ENCODE measurements at places on chromosomes 1 and 21.

DNA sequence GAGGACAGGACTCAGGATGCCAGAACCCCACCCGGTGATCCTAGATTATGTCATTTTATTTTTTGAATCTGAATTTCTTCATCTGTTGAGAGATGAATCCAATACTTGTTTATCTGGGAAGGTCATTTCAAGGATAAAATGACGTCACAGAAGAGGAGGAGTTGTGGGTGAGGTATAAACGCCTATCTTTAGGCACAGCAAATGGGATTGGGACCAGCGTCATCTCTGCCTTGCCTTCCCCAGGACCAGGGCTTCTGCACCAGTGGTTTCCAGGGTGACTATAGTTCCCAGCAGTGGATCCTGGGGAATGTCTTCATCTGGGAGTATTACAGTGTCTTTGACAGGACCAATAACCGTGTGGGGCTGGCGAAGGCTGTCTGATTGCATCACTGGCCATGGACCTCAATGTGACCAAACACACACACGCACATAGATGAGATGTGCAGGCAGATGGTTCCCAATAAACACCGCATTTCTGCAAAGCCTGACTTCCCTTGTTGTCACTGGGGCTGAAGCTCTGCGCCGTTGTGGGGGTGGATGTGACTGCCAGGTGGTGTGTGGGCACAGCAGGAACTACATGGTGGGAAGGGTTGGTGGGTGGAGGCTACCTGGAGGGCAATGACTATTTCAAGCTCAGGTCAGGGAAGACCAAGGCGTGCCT lies 28.1 kb downstream of the KCNA10 start:
- DNase-seq: no peak

- no peak for DNase-seq
Observed at GRCh38 chr21:19844334-19844733, 1153.9 kb upstream of the NCAM2 start.

GRCh38 chr1:11571906-11572616 lies 82.2 kb downstream of the FBXO2 start:
- DNase-seq: no peak

DNA sequence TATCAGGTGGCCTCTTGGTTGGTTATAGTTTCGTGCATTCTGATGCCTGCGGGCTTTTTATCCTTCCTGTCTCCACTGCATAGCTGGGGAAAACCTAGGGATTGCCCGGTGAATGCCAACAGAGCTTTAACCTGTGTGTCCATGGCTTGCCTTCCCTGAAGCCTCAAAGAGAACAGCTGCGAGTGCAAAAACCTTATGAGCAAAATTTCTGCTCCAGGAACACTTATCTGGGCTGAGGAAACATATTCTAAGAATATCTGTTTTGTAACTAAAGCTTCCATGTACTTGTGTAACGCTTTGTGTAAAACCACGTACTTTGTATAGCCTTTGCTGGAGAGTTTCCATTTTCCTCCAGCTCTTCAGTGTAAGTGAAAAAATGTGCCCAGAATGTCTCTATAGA lies 7.2 kb downstream of the CNST start:
- no peak for DNase-seq

DNA sequence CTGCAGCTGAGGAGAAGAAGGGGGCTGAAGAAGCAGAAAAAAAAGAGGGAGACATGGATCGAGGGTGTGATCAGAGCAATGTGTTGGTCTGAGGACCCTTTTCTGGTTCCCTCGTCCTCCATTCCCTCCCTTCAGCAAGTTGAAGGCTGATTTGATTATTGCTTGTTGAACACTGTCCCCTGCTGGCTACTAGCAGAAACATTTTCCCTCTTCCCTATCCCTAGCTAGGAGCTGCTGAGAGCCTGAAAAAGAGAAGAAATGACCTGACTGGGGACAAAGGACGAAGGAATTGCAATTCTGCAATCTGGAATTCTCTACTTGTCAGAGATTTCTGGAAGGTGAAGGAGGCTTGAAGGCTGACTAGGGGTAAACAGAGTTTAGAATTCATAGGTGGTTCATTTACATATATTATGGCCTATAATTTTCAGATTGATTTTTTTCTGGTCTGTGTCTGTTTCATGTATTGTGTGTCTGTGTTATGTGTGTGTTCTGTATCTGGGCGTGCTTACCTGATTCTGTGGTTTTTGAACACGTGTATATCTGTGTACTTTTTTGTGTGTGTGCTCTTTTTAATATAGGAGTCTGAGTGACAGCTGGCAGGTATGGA lies 9.8 kb downstream of the NHLH1 start:
- DNase-seq: no peak

DNA sequence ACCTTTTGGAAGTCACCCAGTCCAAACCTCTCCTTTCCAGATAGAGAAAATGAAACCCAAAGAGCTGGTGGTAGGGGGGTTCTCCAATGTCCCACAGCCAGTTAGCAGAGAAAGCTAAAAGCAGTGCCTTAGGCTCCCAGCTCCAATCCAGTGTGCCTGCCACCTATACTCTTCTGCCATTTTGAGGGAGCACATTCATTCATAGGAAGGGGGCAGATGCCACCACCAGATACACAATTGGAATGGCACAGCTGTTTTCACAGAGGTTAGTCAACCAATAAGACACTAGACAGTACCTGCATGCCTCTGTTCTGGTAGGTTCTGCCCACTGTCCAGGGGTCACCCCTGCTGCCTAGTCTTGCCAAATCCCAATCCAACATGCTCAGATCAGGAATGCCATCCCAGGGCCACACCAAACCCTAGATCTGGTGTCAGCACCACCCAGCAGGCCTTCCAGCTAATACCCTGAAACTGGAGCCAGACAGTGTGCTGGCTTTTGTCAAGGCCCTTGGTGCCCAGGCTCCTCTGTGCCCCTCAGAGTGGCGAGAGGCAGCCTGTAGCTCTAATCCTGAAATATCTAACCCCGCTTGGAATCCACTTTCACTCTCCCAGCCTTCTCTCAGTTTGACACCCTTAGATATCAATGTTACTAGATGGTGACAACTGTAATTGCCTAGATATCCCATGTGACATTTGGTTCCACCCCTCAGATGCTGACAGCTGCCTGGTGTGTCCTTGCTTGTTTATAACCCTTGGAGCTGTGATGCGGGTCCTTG lies 178.6 kb downstream of the TGFBR3 start:
- no peak for DNase-seq

GRCh38 chr21:35359076-35359475 lies 310.0 kb upstream of the RUNX1 start:
- DNase-seq: no peak

DNA sequence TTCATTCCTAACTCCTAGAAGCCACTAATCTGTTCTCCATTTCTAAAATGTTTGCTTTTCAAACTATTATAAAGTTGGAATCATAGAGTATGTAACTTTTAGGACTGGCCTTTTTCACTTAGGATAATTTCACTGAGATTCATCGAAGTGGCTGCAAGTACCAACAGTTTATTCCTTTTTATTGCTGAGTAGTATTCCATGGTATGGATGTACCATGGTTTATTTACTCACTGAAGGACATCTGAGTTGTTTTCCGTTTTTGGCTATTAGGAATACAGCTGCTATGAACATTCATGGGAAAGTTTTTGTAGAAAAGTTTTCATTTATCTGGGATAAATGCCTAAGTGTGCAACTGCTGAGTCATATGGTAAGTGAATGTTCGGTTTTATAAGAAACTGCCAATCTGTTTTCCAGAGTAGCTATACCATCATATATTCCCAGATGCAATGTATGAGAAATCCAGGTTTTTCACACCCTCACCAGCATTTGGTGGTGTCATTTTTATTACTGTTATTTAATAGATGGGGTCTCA lies 66.3 kb downstream of the SLC27A3 start:
- no peak for DNase-seq

GRCh38 chr1:150563340-150564038 lies 14.3 kb downstream of the ADAMTSL4 start:
- DNase-seq: no peak

GRCh38 chr21:45392573-45392971 lies 12.4 kb upstream of the COL18A1 start:
- no peak for DNase-seq

GRCh38 chr1:25109531-25109951 lies 122.8 kb downstream of the SYF2 start:
- DNase-seq: no peak

DNA sequence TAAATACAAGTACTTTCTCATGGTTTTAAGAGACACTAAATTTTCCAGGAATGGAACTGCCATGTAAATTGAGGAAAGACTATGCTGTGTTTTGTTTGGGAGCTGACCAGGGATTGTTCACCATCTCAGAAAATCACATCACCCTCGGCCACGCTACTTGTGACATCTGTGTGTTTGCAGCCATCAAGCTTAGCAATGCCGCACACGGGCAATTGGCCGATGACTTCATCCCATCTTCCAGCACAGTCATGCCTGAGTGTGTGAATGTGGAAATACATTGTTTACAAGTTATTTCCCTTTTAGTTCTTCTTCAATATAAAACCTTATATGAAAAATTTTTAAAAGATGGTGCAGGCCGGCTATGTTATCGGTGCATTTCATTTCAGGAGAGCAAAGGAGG lies 121.6 kb downstream of the GLIS1 start:
- no peak for DNase-seq

DNA sequence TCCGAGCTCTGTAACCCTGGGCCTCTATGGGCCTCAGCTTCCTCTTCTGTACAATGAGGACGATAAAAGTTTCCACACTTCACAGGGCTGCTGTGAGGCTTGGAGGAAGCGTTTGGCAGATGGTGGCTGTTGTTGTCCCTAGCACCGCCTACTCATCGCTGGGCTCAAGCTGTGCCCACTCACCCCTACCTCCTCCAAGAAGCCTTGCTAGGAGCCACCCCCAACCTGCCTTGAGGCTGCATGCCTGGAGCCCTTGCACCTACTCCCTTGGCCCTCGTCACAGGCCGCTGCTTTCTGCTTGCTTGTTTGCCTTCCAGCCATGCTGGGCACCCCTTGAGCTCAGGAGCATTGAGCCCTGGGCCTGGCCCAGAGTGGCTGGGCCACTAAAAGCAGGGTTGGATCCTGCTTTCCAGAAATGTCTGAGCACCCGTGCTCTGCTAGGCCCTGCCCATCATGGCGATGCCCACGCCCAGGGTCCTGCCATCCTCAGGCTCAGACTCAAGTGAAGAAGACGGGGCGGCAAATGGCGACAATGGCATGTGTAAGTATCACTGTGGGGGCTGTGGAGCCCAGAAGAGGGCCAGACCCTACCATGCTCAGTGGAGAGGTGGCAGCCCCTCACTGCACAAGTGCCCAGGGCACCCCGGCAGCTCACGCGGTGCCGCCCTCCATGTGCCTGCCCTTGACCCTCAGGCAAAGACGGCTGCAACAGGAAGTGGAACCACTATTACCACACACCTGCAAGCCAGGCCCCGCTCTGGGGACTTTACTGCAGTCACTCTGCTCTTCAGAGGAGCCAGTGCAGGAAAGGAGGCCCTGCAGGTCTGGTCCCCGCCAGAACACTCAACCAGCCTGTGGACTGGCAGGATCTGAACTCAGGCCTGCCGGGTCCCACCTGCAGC lies 9.5 kb downstream of the SH3BGRL3 start:
- DNase-seq: no peak

- DNase-seq: no peak
Observed at GRCh38 chr1:29647581-29647980, 411.3 kb downstream of the PTPRU start.

GRCh38 chr1:186643614-186644013 lies 36.6 kb downstream of the PTGS2 start:
- no peak for DNase-seq

GRCh38 chr1:145949219-145949618 lies 8.6 kb downstream of the LIX1L start:
- DNase-seq: no peak

GRCh38 chr1:9593492-9594465 lies 5.1 kb downstream of the TMEM201 start:
- DNase-seq: peak; percentile 48

DNA sequence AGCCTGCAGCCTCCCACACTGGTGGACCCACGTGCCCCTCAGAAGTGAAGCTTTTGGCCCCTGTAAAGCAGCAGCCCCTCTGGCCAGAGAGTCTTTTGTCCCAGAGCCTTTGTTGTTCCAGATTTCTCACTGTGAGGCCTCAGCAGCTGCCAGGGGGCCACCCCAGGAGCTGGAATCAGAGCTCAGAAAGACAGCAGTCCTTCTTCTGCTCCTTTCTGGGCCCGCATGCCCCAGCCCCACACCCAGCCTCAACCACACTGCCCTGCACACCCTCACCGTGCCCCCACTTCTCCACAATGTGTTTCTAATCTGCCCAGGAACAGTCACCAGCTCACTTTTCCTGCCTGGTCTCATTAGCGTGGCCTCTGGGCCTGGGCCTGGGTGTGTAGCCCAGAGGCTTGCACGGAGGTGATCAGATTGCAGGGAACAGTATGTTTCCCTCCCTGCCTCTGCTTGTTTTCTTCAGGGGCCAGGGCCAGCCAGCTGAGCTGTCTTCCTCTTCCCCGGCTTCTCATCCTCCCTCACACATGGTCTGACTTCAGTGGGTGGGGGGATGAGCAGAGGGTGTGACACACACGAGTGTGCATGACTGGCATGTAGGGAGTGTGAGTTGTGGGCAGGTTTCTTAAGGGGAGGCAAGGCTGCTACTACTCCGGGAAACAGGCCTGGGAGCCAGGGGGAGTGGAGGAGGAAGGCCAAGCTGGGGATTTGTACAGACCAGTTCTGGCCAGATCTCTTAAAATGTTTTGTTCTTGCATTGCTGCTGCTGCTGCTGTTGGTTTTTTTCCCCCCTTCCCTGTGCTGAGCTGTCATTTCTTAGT lies 82.5 kb upstream of the ZNF648 start:
- DNase-seq: peak; percentile 53

DNA sequence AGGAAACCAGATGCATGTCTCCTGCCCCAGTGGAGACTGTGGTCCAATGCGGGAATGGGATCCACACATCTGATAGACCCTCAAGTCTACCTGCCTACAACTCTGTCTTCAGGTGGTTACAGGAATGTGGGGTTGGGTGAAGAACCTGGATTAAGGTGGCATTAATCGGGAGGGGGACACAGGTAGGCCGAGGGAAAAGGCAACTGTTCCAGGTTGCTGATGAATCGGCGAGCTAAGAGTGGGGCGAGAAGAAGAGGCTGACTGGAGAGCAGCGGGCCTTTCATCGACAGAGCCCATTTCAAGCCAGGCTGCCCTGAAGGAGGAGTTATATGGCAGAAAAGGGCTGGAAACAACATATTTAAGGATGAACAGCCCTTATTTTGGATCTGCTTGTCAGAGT lies 836 bp downstream of the CD2 start:
- DNase-seq: no peak

- DNase-seq: no peak
Observed at GRCh38 chr1:221723018-221723847, 18.7 kb downstream of the DUSP10 start.

GRCh38 chr1:155940482-155940992 lies 901 bp upstream of the RXFP4 start:
- no peak for DNase-seq

GRCh38 chr1:171267391-171267790 lies 19.1 kb downstream of the FMO1 start:
- DNase-seq: no peak

Data from substantia nigra (tissue), 51 donors.